ENCODE measurements at places on chromosomes 5 and 9. TPM values are rescaled to one million over a fixed set of nuclear protein-coding genes. Genes with fewer than 3 reads are reported as not detected.

Gene ACER2
- total RNA-seq: 2.7 TPM

Gene PCDHGC3
- 55.5 TPM for total RNA-seq

Gene OTULINL
- total RNA-seq: 1.5 TPM

Gene ADAMTS12
- 39.5 TPM for total RNA-seq

Gene FAM53C
- 24.7 TPM for total RNA-seq

Gene CTSV
- 0.82 TPM for total RNA-seq

Gene GIN1
- 1.0 TPM for total RNA-seq

Gene TAS2R1
- total RNA-seq: not detected

Gene HACD4
- 3.7 TPM for total RNA-seq

Gene CLINT1
- 45.4 TPM for total RNA-seq

Gene EGFLAM
- total RNA-seq: 2.0 TPM

Gene MED27
- 21.6 TPM for total RNA-seq

Gene CCL21
- 2.6 TPM for total RNA-seq

Gene ZNF462
- 10.0 TPM for total RNA-seq

Gene LTC4S
- total RNA-seq: 34.0 TPM

Gene ELOVL7
- total RNA-seq: not detected

Gene GRAMD2B
- total RNA-seq: 12.8 TPM

Gene ANKRD33B
- 7.4 TPM for total RNA-seq

Gene C9orf152
- total RNA-seq: not detected

Gene MGAT1
- 214 TPM for total RNA-seq

Gene FOXE1
- total RNA-seq: not detected

Gene EMB
- total RNA-seq: 0.12 TPM

Gene LCN1
- total RNA-seq: not detected

Gene RASGRF2
- 0.09 TPM for total RNA-seq

Gene CORO2A
- 1.6 TPM for total RNA-seq

Gene OSMR
- total RNA-seq: 74.9 TPM

Gene SAXO1
- total RNA-seq: not detected

Gene ANKRD34B
- total RNA-seq: not detected

Gene TSPAN17
- total RNA-seq: 28.1 TPM

Gene SUB1
- 269 TPM for total RNA-seq

Gene OBP2A
- total RNA-seq: not detected

Gene ABCA1
- 44.3 TPM for total RNA-seq

Gene ACO1
- total RNA-seq: 47.4 TPM

Gene OR1J2
- not detected for total RNA-seq

Gene UAP1L1
- total RNA-seq: 13.6 TPM

Gene NOXA1
- 0.23 TPM for total RNA-seq

Gene NUTM2F
- not detected for total RNA-seq

Gene CLIC3
- total RNA-seq: 74.5 TPM

Gene AIF1L
- total RNA-seq: 2.5 TPM

Gene GLT6D1
- total RNA-seq: not detected

Gene GLDC
- total RNA-seq: 3.5 TPM

Gene SOX30
- not detected for total RNA-seq

Gene IL33
- total RNA-seq: 18.6 TPM

Gene SLC36A3
- not detected for total RNA-seq

Gene TSSK1B
- not detected for total RNA-seq
